Temporal lobe (tissue), 4 donors: ENCODE measurements at places on chromosomes 16 and 17. TPM values are rescaled to one million over a fixed set of nuclear protein-coding genes. Genes with fewer than 3 reads are reported as not detected.

The RMI2 gene
- 3.7 TPM for total RNA-seq

The MBTD1 gene
- total RNA-seq = 55.6 TPM

The KRT33B gene
- total RNA-seq = not detected

The CPNE7 gene
- 13.0 TPM for total RNA-seq
